ENCODE measurements at places on chromosomes 3 and 15.

DNA sequence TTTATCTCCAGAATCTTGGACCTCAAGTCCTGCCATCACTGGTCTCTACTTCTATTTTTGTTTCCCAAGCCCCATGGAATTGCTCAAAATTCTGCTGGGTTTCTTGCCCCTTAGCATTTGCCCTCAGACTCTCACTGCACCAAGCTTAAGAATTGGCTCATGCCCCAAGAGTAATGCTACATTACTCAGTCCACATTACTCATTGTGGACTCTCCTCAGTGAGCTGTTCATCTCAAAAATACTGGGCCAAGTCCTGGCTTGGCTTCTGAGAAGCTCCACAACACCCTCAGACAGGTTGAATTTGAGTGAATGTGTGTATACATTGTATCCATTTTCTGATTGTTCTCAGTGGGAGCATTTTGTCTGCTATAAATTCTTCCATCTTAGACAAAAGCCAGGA, 364.4 kb upstream of the ARHGEF26 start:
- no peak for DNase-seq

DNA sequence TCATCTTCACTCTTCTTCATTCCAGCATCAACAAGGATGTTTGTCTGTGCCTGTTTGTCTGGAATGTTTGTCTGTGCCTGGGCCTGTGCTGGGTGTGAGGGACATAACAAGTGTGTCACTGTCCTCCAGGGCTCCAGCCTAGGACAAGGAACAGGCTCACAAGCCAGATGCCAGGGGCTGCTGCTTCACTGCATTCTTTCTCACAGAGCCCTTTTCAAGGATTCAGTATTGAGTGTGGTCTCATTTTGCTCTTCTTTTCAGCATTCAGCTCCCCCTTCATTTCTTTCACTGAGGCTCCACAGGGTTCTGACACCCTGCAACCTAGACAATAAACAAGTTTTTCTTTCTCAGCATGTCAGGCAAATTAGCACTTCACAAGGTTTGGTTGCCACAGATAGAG, 43.6 kb upstream of the KY start:
- DNase-seq: no peak

- DNase-seq: no peak
Observed at GRCh38 chr3:157982359-157982758, 123.9 kb downstream of the SHOX2 start.

- DNase-seq: no peak
Observed at GRCh38 chr15:90020936-90021507, 19.9 kb downstream of the ZNF710 start.

GRCh38 chr15:70316059-70316600, 218.4 kb upstream of the TLE3 start:
- no peak for DNase-seq

GRCh38 chr3:156553705-156554356, 1.1 kb downstream of the SSR3 start:
- no peak for DNase-seq

GRCh38 chr3:71069797-71070196, 513.7 kb downstream of the FOXP1 start:
- DNase-seq: peak; percentile 25

Data from activated T-helper 1 cell treated with anti-CD3 and anti-CD28 coated beads, Interleukin-2, amount 50 U/mL, for 16 hours (primary cell).